AG04449 (cell line): ENCODE measurements at places on chromosomes 6 and 20.

DNA sequence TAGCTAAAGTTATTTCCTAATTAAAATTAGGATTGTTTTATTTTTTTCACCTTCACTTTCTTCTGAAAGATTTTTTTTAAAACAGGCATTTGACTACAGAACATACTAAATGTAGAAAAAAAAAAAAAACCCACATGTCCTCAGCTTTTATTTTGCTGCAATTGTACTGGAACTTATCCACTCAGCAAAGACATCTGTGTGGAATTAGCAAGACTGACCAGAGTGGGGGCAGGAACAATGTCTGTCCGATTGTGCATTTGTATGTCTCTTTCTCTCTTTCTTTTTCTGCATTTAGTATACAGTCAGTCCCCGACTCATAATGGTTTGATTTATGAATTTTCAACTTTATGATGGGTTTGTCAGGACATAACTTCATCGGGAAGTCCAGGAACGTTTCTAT, 77.3 kb downstream of the CHD6 start:
- DNase-seq: no peak

GRCh38 chr20:63745424-63745805, 5.8 kb downstream of the SLC2A4RG start:
- DNase-seq: no peak

DNA sequence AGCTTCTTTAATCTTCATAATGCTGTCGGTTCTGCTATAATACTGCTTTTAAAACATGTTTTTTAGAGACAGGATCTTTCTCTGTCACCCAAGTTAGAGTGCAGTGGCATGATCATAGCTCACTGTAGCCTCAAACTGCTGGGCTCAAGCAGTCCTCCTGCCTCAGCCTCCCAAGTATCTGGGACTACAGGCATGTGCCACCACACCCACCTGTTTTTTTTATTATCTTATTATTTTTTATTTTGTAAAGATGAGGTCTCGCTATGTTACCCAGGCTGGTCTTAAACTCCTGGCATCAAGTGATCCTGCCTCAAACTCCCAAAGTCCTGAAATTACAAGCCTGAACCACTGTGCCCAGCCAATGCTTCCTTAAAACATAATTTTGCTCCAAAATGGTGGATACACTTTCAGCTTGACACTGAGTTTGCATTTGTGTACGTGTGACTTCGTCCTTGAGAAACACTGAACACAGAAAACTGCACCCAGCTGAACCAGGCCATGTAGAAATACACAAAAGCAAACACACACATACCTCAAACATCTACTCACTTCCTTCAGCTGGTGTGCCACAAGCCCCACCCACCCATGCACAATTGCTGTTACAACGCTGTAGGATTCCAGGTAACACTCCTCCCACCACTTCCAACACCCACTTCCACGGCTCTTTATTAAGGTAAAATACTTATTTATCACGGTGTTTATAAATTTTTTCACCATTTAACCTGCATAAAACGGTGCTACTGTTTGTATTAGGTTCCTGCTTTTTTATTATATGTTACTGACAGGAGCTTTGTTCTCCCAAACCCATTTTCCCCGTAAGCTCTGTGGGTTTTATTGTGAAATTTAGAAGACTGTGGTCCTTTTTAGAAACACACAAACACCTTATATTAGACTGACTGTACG, 109.1 kb downstream of the TSHZ2 start:
- no peak for DNase-seq

DNA sequence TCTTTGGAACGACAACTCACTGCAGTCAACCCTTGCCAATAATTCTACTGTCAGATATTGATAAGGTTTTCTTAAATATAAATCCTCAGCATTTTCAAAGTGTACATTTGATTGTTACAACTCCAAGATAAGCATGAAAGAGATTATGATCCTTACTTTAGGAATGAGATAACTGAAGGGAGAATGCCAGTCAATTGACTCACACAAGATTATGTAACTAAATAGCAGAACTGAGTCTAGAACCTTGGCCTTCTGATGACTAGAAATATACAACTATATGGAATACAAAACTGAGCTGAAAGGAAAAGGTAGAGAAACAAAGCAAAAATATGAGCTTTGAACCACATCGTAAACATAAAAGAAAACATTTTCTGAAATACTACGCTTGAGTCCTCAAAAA, 26.9 kb upstream of the STXBP5 start:
- DNase-seq: no peak
